ENCODE measurements at places on chromosomes 12 and 14. TPM values are rescaled to one million over a fixed set of nuclear protein-coding genes. Genes with fewer than 3 reads are reported as not detected.
A peak's percentile ranks its signal among the peaks of the same experiment; 100 is the strongest.

The PTPRO gene
- total RNA-seq: 0.49 TPM

The GLS2 gene
- 5.2 TPM for total RNA-seq

The GSKIP gene
- total RNA-seq: 8.1 TPM

The KCNMB4 gene
- 2.7 TPM for total RNA-seq

The CFAP73 gene
- not detected for total RNA-seq

DNA sequence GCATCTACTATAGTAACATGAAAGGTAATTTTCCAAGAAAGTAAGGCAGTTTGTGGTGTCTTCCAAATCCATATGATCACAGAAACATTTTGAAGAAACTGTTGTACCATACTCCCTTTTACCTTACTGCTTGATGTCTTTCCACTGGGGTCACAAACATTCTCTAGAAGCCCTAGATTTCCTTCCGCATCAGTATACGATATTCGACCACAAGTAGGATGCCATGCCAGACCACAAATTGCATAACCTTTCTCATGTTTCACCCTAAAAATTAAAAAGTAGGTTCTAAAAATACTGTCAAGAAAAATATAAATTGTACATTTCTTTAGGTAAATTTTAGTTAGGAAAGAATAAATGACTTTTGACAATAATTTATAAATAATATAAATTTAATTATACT lies 26.5 kb downstream of the WDHD1 start:
- H3K27me3 ChIP-seq: no peaks in the 10 kb centered on the region
- no peak for DNase-seq
- H3K27ac ChIP-seq: no peak overlapping the region

DNA sequence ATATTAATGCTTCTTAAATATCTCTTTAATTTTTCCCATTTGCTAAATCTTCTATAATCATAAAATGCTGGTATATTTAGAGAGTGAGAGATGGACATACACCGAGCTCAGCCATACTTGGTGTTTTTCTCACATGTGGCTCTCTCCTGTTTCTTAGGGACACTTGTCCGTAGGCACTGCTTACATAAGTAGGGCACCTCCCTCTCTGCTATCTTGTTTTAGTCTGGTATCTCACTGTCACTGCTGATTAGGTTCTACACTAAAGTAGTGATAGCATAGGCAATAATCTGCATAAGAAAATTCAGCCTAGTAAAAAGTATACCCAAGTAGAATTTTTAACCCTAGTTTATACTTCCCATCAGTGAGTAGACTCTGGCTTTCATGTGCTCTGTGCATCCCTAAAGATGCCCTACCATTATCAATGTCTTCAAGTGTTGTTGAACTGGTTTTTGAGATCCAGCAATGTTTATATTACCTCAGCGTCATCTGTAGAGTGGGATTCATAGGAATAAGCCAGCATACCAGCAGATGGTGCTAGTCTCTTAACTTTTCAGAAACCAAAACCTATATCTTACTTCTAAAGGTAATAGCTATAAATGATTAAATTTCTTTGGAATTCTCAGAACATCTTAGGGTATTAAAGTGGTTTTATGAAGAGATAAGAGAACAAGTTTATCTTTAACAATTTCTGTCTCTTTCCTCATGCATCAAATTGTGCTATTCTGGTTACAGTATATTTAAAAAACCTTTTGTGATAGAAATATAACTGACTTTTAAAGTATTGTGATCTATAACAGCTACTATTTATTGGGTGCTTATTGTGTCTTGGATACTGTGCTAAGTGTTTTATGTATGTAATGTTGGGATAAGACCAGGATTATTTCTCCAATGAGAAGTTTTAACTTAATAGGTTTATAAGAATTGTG lies 32.9 kb downstream of the ARID2 start:
- no peaks in the 10 kb centered on the region for H3K4me1 ChIP-seq
- DNase-seq: no peak
- H3K27me3 ChIP-seq: no peaks in the 10 kb centered on the region
- H3K4me3 ChIP-seq: no peak overlapping the region
- H3K36me3 ChIP-seq: no peaks in the 10 kb centered on the region
- H3K27ac ChIP-seq: no peak overlapping the region

- no peaks in the 10 kb centered on the region for H3K27me3 ChIP-seq
- no peak overlapping the region for H3K4me3 ChIP-seq
- H3K4me1 ChIP-seq: no peaks in the 10 kb centered on the region
- DNase-seq: no peak
These were observed 104.7 kb downstream of the PRMT8 start for GRCh38 chr12:3595721-3596120.

GRCh38 chr12:94962670-94963069 lies 40.8 kb downstream of the NDUFA12 start:
- no peak overlapping the region for H3K4me3 ChIP-seq
- no peaks in the 10 kb centered on the region for H3K4me1 ChIP-seq
- no peaks in the 10 kb centered on the region for H3K36me3 ChIP-seq
- DNase-seq: no peak

GRCh38 chr12:7130701-7131501 lies 730 bp downstream of the CLSTN3 start:
- no peaks in the 10 kb centered on the region for H3K27me3 ChIP-seq
- H3K27ac ChIP-seq: peak overlapping the region; percentile 87
- DNase-seq: no peak

Data from vagina (tissue), 2 donors.